BJ (cell line): ENCODE measurements at places on chromosomes 1 and 21. TPM values are rescaled to one million over a fixed set of nuclear protein-coding genes. Genes with fewer than 3 reads are reported as not detected.

The TMEM125 gene
- polyA plus RNA-seq, result 0.17 TPM in 2 replicates

GRCh38 chr1:205208811-205209210, 2.7 kb downstream of the DSTYK start:
- DNase-seq, result no peak

DNA sequence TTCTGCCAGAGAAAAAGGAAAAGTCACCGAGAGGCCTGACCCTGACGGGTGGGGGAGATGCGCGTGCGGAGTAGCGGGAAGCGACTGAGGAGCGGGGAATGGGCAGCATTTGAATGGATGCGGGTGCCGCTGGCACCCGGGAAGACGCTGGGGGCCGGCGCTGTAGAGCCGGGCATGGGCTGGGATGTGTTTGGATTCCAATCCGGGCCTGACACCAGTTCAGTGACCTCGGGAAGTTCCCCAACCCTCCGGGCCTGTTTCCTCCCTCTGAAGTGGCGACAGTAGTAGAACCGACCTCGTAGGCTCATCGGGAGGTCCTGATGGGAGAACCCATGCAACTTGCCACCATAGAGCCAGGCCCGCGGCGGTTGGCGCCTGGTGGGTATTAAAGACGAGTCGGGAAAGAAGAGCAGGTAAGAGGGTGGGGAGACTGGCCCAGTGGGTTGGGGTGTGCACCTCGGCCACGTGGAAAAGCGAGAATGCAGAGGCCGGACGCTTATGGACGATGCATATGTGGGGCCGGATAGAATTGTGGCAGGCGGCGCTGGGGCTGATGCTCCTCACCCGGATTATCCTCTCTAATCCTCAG, 642 bp upstream of the SLC16A1 start:
- DNase-seq, result no peak

GRCh38 chr21:14451546-14451945, 68.6 kb upstream of the HSPA13 start:
- DNase-seq, result no peak

GRCh38 chr21:32131164-32131563, 147.7 kb downstream of the MIS18A start:
- DNase-seq, result no peak

DNA sequence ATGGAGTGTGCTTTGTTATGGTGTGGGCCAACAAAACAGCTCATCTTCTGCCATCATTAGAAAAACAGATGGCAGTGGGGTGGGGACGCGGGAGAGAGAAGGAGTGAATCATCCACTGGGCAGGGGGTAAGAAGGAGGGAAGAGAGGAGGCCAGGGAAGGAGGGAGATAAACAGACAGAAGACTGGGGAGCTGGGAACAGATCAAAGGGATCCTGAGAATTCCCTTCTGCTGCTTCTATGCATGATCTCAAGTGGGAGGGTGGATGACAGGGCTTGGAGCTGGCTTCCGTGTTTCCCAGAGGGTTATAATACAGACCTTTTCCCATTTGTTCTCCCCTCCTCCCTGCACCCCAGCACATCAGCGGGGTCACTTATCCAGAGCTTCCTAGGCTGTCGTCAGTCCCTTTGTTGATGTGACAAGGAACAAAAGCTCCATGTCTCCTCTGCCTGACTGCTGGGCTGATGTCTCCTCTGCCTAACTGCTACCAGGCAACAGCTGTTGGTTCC, 338.6 kb downstream of the PAPPA2 start:
- no peak for DNase-seq
